ENCODE measurements at places on chromosomes 12 and 14.

GRCh38 chr12:120110550-120111501 is 5.7 kb downstream of the RAB35 start:
- DNase-seq, result no peak

DNA sequence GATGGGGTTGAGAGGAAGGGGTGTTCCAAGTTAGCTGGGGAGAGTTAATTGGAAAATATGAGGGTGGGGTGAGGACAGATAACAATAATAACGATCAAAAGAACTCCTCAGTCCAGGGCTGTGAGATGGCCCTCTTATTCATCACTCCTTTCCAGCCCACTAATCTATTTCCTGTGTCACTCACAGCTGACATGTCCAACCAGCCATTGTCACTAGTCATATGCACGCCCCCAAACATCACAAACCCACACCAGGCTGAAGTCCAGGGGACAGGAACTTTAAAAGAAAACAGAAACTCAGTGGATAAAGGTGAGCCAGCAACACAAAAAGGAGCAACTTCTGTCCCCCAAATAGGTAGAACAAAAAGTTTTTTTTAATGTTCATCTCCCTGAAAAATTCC is 911 bp downstream of the CALCOCO1 start:
- no peak for DNase-seq

- DNase-seq, result no peak
These were observed 93.8 kb upstream of the MDM1 start for GRCh38 chr12:68425998-68426397.

GRCh38 chr12:4135919-4136605 is 137.5 kb upstream of the CCND2 start:
- DNase-seq, result no peak

GRCh38 chr12:107405436-107405835 is 280.2 kb upstream of the PWP1 start:
- DNase-seq, result no peak

DNA sequence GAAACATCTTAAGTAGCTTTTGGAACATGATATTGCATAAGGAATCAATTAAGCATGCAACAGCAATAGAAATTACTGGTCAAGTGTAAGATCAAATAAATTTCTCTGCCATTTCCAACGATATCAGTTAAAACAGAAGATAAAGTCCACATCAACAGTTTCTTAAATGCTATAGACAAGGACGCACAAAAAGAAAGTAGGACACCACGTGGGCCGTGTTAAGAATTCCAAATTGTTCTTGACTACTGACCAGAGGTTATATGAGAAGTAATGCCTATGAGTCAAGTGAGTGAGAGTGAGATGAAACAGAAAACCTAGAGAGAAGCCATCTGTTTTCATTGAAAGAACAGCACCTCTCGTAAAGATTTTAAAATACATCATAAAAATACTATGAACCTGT is 318.2 kb downstream of the TMEM117 start:
- no peak for DNase-seq

GRCh38 chr12:98416845-98417244 is 98.5 kb upstream of the TMPO start:
- no peak for DNase-seq

GRCh38 chr12:49626169-49626835 is 2.9 kb downstream of the PRPF40B start:
- DNase-seq, result no peak

DNA sequence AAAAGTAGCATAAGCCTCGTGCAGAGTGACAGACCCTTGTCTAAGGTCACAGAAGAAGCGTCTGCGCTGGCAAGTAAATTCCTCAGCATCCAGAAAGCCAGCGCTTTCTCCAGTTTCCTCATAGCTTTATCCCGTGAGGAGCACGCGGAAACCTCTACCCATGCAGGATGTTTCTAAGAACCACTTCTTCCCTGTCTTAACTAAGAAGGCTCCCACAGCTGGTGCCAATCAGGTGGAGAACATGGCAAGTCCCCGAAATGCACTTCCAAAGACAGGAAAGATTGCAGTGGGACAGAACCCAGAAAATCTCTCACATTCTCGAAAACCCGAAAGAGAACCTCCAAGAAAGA is 968 bp upstream of the ARID4A start:
- DNase-seq, result no peak

- no peak for DNase-seq
These were observed 45.1 kb downstream of the ARID2 start for GRCh38 chr12:45774508-45775162.
